Inflammatory macrophage treated with lipopolysaccharide for 4 hours (primary cell): ENCODE measurements at places on chromosomes 7 and 10.
A peak's percentile ranks its signal among the peaks of the same experiment; 100 is the strongest.

DNA sequence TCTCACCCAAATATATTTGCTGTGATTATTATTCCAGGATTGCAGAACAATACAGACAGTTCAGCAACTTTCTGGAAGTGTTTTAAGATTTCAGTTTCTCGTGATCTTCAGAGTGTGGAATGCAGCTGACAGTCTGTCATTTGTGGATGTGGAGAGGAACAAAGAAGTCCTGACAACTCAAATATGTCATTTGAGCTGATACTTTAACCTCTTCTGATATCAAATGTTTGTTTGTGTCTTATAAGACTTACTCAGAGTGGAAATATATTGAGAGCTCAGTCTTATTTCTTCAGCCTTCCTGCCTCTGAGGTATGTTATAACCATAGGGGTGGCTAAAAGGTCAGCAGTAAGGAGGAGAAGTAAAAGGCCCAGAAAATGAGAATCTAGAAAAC is 96.4 kb downstream of the OSBPL3 start:
- DNase-seq, result no peak

DNA sequence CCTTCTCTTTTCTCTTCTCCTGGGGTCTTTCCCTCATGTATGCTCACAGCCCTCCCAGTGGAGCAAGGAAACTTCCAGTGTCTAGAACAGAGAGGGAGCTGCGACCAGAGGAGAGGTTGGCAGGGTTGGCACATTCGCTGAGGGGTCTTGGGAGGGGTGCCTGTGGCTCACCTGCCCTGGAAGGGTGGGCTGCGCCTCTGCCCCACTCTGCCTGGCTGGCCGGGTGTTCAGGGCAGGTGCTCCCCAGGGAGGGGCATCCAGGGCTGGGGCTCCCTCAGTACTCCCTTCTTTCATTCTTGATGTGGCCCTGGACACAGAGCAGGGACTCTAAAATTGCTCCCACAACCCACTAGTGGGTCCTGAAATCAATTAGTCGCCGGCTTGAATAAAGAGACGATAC is 16.9 kb downstream of the SHH start:
- no peak for DNase-seq

GRCh38 chr10:49664842-49665355 is 14.6 kb upstream of the C10orf53 start:
- no peak for DNase-seq

GRCh38 chr10:12181065-12181775 is 14.5 kb downstream of the NUDT5 start:
- DNase-seq, result peak; percentile 74

GRCh38 chr7:94400643-94401427 is 6.1 kb downstream of the COL1A2 start:
- no peak for DNase-seq

- DNase-seq, result peak; percentile 62
Observed at GRCh38 chr10:13707156-13707881, 120.6 kb downstream of the PRPF18 start.

DNA sequence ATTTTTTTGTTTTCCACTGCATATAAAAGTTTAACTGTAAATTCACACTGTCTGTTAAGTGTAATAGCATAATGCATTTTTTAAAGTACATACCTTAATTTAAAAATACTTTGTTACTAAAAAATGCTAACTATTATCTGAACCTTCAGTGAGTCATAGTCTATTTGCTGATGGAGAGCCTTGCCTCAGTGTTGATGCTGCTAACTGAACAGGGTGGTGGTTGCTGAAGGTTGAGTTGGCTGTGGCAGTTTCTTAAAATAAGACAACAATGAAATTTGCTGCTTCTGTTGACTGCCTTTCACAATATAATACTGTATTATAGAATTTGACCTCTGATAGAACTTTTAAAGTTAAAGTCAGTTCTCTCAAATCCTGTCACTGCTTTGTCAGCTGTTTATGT is 72.3 kb upstream of the GATAD1 start:
- no peak for DNase-seq

DNA sequence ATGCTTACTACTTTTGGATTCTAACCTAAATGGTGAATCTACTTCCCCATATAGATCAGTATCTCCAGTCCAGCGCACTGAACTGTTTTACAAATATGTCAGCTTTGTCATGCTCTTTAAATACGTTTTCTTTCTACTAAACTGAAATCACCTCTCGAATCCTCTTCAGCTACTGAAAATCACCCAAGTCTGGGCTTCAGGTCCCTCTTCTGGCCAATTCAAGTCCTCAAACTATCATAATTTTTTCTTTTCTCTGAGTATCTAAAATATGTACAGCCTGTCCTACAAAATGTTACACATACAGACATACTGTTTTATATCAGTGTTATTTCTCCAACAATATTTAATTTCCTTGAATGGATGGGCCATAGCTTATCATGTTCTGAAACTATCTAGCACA is 84.2 kb downstream of the CACNA2D1 start:
- DNase-seq, result no peak

GRCh38 chr7:17732083-17732482 is 208.2 kb downstream of the SNX13 start:
- no peak for DNase-seq

- DNase-seq, result no peak
Observed at GRCh38 chr7:155355745-155356144, 58.1 kb downstream of the INSIG1 start.

- DNase-seq, result no peak
Observed at GRCh38 chr7:142878315-142878714, 7.2 kb downstream of the TRPV6 start.

- no peak for DNase-seq
Observed at GRCh38 chr10:7340179-7340874, 70.5 kb downstream of the SFMBT2 start.

DNA sequence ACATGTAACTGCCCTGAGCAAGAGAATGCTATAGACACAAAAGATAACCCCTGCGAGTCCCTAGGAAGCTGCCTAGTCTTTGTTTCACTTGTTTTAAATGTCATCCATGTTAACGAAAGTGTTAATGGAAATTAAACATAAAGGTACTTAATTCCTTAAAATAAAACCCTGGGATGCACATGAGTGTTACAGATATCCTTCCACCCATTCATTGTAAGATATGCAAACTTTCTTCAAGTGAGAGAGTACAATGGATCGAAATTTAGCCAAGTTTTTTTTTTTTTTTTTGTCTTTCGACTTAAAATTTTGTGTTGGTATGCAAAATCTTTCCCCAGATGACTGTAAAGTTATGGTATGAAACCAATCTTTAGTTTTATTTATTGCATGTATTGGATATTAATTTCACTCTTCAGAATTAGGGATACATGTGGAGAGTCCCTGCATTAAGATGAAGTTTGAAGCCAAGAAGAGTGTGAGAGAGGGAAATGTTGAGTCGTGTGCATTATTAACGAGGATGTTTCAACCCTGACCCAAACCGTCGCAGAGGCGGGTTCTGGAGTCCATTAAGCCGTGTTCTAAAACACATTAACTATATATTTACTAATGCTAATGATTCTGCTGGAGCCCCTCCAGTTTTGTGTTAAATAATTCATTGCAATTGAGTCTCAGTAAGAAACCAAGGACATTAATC is 1.6 kb downstream of the CDK14 start:
- DNase-seq, result no peak

GRCh38 chr10:119208553-119208940 is 1.2 kb downstream of the GRK5 start:
- DNase-seq, result no peak

- no peak for DNase-seq
Observed at GRCh38 chr7:127891144-127891543, 140.1 kb downstream of the LRRC4 start.

DNA sequence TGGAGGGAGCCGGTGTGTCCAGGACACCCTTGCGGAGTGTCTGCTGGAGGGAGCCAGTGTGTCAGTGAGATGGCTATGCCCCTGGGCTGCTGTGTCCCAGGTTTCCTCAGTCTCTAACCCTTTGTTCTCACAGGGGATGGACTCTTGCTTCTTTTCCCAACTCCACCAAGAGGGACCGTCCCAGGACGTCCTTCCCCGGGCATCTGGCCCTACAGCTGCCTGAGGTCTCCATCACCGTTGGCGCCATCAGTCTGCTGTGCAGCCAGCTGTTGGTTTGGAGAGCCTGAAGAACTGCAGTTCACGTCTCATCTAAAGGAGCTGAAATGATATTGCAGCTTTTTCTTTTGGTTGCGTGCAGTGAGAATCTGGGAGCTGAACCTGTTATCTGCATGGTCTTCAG is 136.2 kb downstream of the VIPR2 start:
- DNase-seq, result no peak

DNA sequence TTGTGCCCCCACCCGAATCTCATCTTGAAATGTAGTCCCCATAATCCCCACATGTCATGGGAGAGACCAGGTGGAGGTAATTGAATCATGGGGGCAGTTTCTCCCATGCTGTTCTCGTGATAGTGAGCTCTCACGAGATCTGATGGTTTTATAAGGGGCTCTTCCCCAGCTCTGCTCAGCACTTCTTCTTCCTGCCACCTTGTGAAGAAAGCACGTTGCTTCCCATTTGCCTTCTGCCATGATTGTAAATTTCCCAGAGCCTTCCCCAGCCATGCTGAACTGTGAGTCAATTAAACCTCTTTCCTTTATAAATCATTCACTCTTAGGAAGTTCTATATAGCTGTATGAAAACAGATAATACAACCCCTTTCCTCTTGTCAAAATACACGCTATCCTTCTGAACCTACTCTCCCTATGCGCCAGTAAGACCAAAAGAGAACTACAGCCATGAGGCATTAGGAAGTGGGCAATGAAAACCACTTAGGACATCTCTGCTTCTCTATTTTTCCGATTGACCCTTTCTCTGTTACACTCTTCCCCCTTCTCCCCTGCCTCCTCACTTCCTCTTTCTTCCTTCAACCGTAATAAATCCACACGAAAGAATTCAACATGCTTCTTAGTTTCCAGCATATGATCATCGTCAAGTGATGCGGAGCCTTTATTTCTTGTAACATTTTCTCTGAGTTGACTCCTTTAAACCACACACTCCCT is 101.2 kb upstream of the WDR11 start:
- peak; percentile 88 for DNase-seq

- DNase-seq, result peak; percentile 35
Observed at GRCh38 chr7:27560706-27561235, 101.9 kb downstream of the HIBADH start.

GRCh38 chr10:119442758-119443060 is 99.8 kb downstream of the RGS10 start:
- DNase-seq, result no peak

DNA sequence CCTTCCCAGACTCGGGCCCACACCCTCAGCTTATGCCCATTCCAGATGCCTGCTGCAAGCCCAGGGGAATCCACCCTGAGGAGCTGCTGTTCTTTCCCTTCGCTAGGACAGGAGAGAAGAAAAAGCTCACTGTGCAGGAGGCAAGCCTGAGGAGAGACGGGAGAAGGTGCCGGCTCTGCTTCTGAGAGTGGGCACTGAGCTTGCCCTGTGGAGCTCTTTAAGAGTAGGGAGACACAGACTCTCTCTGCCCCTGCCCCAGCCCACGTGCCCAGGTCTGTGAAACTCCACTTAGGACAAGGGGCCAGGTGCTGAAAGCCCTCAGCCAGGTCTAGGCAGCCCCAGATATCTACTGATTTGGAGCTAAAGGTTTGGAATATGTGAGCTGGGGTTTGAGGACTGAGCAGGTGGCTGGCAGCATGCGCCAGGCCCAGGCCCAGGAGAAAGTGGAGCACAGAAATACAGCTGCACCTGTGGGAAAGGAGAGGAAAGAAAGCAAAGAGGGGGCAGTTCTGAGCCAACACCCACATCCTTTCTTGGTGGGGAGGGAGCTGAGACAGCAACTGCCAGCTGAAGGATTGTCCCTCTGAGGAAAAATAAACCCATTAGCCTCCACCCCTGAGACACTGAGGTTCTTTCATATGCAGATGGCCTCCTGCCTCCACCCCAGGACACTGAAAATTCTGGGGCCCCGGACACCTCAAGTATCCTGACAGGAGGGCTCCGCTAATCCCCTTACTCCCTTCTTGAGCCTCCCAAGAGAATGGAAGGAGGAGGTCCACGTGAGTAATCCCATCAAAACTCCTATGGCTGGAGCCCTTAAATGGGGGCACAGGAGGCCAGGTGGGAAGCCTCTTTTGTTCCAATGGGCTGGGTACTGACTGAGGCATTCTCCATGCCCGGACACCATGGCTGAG is 7.3 kb downstream of the POLL start:
- DNase-seq, result no peak

DNA sequence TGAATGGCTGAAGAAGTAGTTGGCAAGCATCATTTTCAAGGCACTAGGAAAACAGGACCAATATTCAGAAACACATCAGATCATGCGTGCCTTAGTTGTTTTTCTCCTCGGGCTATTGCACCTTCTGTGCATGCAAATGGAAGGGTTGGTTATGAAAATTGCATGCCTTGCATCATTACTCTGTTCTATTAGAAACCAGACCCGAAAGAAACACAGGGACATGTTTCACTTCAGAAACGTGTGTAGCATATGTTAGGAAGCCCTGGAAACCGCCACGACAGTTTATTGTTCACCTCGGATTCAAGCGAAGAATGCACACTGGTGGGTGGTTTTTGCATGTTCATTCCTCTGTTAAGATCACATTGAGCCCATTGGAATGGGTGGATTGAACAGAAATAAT is 214.7 kb downstream of the FRMD4A start:
- DNase-seq, result no peak

DNA sequence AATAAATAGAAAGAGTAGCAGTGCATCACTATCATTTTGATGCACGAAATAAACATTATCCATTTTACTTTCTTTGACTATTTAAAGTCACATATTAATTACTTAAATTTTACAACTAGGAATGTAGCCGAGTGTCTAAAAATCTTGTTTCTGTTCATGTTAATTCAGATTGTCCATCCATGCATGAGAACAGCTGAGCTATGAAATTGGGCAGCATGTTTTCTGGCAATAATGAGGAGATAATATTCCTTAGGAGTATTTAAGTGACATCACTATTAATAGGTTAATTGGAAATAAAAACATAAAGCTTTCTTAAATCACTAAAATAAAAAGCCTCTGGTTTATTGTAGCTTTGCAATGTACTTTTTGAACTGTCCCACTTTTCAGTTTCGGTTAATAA is 293.8 kb downstream of the PHTF2 start:
- no peak for DNase-seq

DNA sequence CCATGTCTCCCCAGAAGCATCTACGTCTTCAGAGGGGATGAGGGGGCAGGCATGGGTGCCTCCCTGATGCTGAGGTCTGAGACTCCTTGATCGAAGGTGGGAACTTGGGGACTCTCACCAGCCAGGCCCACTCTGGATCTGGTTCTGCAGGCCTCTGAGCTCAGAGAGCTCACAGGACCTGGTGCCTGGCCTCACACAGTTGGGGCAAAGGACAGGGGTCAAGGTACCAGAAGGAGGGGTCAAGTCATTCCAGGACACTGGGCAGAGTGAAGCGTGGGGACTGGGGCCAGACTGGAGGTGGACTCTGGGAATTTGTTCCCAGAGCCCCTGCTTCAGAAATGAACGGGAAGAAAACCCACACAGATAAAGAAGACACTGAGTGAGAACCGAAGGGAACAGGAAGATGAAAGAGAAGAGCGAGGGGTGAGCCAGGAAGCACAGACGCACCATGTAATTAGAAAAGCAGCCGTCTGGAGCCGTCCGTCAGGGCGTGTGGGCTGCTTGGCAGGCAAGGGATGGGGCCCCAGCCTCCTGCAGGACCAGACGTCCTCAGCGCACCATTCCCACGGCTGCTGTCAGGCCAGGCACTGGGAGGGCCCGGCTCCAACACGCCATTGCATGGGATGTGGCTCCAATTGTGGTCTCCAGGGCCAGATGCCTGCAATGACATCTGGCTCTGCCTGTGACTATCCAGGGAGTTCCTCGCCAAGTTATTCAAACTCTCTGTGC is 47.7 kb downstream of the ZCCHC24 start:
- DNase-seq, result no peak
